ENCODE measurements at places on chromosomes 2 and 18.
A peak's percentile ranks its signal among the peaks of the same experiment; 100 is the strongest.

DNA sequence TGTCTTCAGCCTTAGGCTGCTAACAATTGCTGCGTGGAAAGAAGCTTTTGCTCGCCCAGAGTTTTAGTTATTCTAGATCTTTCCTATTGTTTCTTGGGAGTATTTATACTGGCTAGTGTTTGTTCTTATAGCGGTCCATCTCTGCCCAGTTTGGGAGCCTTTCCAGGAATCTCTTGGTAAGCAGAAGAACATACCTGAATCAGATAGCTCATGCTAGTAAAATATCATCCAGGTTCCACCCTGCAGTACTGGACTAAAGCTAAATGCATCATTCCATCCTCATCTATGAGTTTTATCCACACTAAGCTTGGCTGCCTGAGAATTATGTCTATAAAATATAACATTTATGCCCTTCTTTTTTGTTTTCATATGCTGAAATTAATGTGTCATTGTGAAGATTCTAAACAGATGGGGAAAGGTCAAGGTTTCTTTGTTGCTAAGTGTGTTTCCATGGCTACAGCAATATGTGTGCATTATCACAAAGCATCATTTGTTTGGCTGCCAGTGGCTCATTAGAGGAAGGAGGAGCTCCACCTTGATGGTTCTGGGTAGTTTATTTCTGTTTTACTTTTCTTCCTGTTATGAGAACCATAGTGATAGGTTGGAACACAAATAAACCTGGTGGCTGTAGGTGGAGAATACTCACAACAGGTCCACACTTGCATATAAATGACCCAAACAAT is 182.8 kb downstream of the PIK3C3 start:
- DNase-seq = no peak

DNA sequence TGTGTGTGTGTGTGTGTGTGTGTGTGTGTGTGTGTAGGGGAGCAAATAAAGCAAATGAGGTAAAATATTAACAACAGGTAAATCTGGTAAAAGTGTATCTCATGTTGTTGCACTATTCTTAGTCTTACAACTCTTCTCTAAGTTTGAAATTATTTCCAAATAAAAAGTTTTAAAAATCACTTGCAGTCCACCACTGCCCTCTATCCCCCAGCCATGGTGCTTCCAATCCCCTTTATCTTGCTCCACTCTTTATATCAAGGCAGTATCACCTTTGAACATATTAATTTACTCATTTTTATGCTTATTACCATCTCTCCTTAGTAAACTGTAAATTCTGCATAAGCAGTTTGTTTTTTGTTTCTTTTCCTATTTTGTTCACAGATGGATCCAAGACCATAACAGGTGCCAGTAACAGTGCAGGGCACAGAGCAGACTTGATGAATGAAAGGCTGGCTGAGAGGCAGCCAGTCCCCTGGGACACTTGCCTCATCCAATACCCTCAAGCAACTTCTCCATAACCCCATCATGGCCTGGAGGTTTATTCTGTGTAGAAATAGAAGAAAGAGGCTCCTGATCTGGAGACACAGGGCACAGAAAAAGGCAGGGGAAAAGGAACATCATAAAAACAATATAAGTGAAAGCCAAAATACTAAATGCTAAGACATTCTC is 67.6 kb downstream of the LDAH start:
- DNase-seq = no peak

DNA sequence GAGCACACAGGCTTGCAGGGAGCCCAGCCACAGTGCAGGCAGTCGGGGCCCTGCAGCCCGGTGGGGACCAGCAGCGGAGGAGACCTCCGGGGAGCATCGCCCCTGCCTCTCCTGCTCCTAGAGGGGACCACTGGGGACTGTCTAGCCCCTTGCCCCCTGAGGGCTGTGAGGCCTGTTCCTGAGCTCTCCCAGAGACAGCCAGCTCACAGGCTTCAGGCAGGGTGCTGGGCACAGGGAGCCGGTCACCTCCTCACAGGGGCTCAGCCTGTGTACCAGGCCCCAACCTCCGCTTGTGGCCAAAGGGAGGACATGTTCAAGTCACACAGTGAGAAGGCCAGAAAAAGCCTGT is 3.5 kb upstream of the NMUR1 start:
- DNase-seq = no peak

- no peak for DNase-seq
These were observed 19.0 kb downstream of the ACVR2A start for GRCh38 chr2:147863835-147864234.

DNA sequence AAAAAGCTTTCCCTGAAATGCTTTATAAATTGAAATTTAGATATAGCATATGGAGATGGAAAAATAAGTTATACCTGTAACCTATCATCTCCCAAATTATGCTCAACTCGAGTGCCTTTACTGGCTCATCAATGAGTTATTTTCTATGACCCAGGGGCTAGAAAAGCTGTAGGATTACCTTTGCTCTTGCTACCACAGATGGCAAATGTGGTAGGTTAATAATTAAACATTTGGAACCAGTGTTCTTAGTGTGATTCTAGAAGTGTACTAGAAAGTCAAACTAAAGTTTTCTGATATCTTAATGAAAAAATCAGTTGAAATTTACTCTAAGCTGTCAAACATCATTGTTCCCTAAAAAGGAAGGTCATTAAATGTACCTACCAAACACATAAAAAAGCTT is 22.5 kb downstream of the ALS2 start:
- DNase-seq = no peak

GRCh38 chr18:24413148-24413547 is 13.3 kb upstream of the IMPACT start:
- no peak for DNase-seq

DNA sequence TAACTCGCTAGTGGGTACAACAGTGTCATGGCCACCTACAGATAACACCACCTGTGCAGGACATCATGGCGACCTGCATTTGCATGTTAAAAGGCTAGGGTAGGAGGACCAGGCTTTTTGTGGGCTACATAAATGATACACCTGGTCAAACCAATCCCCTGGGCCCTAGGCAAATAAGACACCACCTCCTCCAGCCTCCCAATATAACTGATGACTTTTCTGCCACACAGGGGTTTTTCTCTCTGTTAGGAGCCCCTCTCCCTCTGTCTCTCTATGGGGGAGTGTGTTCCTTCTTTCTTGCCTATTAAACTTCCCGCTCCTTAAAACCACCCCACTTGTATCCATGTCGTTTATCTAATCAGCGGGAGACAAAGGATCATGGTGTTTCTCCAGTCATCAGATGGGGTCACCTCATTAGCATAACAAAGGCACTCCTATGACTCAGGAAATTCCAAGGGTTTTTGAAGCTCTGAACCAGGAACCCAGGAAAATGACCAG is 10.8 kb upstream of the BUB1 start:
- no peak for DNase-seq

DNA sequence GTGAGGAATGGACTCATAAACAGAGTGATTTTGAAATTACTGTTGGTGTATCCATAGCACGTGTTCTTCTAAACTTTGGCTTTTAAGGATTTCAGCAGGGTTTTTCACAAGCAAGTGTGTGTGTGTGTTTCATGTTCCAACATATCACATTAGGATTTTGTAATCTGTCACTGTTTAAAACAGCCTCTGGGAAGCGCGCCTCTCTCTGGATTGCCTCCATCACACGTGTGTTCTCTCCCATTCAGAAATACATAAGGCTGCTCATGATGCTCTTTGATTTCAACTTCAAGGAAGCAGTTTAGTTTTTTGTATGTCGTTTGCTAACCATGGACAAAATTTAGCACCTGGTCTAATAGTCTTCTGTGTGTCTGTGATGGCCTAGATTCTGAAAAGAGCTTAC is 370.4 kb downstream of the MTX2 start:
- no peak for DNase-seq

DNA sequence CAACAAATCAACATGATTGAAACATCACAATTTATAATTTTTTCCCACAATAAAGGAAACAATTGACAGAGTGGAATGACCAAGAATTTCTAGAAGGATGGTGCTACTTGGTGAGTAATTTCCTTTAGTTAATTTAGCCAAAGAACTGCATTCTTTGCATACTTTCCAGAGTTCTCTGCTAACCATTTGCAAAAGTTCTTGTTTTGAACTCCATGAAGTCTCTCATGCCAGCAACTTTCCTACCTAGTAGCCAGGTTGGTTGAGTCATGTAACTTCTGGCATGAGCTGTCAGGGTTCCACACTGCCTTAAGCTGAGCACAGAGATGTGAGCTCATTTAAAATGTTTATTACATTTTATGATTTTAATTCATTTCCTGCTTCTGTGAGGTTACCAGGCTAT is 539.6 kb downstream of the PID1 start:
- no peak for DNase-seq

- no peak for DNase-seq
These were observed 146.7 kb downstream of the TSN start for GRCh38 chr2:121902171-121902591.

DNA sequence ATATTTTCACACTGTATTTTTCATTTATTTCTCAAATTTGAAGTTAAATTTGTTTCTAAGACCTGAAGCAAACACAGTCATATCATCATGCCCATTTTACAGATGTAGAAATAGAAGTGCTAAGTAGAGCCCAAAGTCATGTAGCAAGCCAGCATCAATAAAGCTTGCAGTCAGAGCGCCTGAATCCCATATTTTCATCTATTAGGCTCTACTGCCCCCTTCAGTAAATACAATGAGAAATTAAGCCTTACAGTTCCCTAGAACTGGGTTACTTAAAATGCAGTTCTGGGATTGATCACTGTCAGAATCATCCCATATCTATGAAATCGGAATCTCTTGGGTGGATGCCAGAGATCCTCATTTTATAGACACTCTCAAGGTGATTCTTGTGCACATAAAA is 419.9 kb downstream of the TGIF1 start:
- DNase-seq = no peak

DNA sequence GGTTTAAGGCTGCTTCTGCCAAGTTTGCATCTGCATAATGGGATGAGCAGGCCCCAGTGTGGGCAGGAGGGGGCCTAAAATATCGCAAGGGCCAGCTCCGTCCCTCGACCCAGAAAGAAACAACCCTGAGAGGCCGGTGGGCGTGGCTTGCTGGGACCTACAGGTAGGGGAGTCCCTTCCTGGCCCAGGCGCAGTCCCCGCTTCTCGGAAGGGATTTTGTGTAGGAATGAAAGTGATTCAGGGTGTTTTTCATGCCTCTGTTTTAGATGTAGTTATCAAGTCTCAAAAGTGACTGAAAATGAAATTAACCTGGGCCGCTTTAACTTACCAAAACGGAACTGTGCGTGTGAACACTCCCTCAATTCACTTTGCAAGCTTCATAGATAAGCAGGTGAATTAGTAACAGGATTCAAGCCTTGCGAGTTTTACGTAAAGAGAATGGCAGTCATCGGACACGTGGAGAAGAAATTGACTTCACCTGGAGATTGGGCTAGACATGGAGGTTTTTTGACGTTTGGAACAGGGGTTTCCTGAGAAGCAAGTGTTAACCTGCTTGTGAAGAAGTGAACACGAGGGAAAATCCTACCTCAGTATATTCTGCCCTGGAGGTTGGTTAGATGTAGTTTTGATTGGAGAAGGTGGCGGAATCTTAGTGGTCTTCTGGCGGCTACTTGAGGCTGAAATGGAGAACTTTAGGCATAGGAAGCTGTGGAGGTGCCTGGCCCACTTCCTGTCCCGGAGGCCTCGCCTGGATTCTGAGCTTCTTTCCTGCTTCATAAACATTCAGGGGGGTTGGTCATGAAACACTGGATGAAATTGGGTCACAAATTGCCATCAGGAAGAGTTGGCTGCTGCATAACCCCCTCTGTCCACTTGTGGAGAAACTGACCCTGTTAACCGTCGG is 1.7 kb downstream of the NCK2 start:
- peak; percentile 96 for DNase-seq

- no peak for DNase-seq
These were observed 293.8 kb downstream of the CYP26B1 start for GRCh38 chr2:71853858-71854257.

GRCh38 chr2:30661173-30662107 is 145.8 kb downstream of the CAPN13 start:
- no peak for DNase-seq

GRCh38 chr18:4813708-4814107 is 358.6 kb upstream of the DLGAP1 start:
- no peak for DNase-seq

DNA sequence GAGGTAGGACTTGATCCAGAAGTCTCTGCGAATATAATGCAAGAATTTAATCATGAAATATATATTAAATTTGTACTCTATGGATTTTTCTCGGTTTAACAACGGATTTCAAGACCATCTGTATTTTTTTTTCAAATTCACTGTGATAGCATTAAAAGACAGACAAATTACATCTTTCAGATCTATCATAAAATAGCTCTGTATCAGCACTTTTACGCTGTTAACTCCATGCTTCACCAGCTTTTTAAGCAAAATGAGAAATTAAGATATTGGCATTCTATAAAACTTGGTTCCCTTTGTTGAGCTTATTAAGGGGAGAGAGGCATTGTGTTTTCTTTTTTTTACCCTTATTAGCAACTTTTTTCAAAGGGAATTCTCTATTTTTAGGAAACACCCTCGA is 1377.6 kb upstream of the NXPH2 start:
- DNase-seq = no peak

GRCh38 chr2:200418399-200418798 is 91.5 kb downstream of the KCTD18 start:
- DNase-seq = no peak
